CD4-positive, alpha-beta T cell treated with Interleukin-6 at 100 ng/mL for 8 hours (primary cell): ENCODE measurements at places on chromosomes 12 and 14.

- no peak for DNase-seq
Observed at GRCh38 chr12:55705782-55706402, 1.8 kb downstream of the ITGA7 start.

DNA sequence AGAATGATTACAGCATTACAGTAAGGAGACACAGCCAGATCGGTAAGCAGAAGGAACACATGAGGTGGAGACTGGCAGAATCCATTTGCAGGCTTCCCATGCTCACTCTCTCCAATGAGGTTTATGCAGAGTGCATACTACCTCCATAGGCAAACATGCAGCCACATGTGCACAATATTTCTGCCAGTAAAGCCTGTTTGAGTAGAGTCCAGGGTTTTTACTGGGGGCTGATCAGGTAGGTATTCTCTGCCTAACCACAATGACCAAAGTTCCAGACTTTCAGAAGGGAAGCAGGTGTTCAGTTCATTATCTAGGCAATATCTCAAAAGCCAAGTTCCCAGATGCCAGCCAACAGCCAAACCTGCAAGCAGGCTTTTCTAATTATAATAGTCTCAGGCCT lies 31.1 kb downstream of the INTS13 start:
- DNase-seq = no peak

- DNase-seq = peak; percentile 14
Observed at GRCh38 chr12:11650286-11651281, 1.1 kb downstream of the ETV6 start.

DNA sequence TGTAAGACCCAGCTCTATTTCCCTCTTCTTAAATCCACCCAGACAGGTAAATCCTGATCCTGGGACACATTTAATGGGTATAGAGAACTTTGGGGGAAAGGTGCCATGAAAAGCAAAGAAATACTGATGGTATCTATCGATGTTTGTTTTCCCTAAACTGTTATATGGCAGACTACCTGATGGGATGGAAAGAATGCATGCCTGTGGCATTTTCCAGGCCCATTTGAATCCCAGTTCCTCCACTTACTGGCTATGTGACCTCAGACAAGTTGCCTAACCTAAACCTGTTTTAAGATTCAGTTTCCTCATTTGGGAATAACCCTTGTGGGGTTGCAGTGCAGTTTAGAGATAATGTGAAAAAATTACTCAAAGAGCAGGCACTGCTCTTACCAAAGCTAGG lies 404.5 kb downstream of the FUT8 start:
- no peak for DNase-seq

GRCh38 chr12:55840581-55841351 lies 2.0 kb downstream of the MMP19 start:
- DNase-seq = no peak

DNA sequence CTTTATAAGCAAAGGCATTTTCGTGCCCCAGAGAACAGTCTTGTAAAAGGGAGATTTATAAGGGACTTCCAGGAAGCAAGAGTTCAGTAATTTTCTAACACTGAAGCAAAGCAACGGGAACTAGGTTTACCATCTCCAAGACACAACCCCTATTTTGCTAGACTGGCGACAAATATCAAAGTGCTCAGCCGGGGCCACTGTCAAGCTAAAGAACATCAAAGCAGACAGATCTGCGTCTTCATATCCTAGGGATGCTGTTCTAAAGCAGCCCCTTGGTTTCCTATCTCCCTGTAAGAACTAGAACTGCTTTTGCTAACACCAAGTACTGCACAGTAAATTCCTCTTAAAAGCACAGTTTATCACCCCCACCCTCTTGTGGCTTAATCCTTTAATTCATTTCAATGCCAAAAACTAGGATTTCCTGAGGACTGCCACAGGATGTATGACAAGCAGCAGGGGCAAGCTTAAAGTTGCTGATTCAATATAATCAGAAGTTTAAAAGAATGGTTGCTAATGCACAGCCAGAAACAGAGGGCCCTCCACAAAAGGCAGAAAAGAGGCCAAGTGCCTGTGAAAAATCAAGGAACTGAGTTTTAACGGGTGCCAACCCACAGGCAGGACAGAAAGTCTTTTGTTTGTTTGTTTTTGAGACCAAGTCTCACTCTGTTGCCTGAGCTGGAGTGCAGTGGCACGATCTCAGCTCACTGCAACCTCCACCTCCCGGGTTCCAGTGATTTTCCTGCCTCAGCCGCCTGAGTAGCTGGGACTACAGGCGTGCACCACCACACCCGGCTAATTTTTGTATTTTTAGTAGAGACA lies 44.0 kb upstream of the ISM2 start:
- DNase-seq = no peak

- no peak for DNase-seq
Observed at GRCh38 chr12:46831335-46832129, 5.7 kb upstream of the SLC38A4 start.

- DNase-seq = no peak
Observed at GRCh38 chr12:110901401-110901800, 19.0 kb downstream of the MYL2 start.

DNA sequence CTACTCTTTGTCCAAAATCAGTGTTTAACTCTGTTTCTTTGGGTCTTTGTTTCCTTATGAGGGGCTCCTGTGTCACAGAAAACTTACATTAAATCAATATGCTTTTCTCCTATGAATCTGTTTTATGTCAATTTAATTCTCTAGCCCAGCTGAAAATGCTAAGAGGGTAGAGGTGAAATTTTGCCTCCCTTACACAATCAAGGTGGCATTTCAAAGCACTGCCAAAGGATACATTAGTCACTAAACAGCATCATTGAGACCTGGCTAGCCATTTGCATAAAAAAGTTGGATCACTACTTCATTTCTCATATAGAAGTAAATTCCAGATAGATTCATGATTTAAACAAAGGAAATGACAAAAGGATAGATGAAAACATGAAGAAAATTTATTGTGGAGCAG lies 12.1 kb downstream of the TCL1B start:
- no peak for DNase-seq

GRCh38 chr12:1978078-1978862 lies 26.0 kb downstream of the DCP1B start:
- no peak for DNase-seq

GRCh38 chr12:98724384-98725155 lies 79.5 kb downstream of the APAF1 start:
- no peak for DNase-seq

DNA sequence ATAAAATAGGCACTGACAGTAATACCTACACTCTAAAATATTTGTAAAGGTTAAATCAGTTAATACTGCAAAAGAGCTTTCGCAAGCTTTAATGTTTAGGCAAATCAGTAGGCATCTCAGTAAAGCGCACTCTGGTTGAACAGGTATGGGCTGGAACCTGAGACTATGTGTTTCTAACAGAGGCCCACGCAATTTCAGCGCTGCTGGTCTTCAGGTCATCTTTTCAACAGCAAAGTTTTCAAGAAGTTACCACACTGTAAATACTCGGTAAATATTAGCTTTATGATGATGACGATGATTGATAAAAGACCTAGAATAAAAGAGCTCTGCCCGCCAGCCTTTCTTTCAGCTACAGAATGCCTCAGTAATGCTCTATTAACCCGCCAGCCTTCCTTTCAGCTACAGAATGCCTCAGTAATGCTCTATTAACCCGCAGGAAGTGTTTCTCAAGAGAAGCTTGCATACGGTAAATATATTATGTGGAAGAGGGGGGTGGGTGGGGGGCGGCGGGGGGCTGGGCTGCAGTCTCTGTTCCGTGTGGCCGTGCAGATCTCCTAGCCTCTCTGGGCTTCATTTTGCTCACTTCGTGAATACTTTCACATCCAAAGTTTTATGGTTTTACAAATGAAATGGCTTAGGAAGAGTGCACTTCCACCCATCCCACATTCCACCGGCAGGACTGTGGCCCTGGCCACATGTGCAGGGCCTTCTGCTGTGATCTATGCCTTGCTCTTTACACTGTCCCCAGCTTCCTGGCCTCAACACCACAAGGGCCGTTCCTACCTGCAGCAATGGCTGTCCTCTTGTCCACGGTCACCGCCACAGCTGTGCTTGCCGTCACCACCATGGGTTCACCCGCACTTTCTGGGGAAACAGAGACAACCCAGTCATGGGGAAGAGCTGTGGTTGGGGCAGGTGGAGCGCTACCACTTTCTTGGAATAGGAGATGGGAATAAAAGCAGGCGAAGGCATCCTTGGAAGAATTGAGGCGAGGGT lies 19.9 kb downstream of the LRTM2 start:
- DNase-seq = no peak

DNA sequence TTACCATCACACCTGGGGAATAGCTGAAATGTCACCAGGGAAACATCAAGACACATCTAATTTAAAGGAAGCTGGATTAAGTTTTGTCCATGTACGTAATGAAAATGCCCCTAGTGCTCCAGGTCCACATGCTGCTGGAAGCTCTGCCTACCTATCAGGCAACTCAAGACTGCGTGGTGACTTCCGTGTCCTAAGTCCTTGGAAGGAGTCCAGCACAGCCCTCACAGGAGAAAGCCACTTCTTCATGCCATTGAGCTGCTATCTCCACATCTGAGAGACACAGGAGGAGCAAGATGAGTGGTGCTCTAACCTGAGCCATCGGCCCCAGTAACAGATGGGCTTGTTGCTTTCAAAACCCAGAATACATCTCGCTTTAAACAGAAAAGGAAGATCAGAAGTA lies 316.4 kb downstream of the DPF3 start:
- DNase-seq = no peak

DNA sequence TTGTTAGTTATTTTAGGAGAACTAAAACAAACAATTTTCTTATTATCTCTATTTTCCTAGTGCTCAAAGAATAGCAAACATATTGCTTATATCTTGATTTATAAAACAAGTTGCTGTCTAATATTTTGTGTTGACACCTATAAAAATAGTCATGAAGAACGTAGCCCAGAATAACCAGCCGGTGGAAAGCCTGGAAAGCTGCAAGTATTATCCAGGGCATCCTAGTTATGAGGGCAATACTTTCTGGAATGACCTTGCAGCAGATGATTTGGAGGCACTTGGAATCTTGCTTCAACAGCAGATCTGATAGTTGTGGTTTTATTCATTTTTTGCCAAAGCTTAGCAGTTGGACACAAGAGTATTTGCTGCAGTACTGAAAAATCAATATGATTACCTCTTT lies 948.7 kb downstream of the LRFN5 start:
- no peak for DNase-seq

DNA sequence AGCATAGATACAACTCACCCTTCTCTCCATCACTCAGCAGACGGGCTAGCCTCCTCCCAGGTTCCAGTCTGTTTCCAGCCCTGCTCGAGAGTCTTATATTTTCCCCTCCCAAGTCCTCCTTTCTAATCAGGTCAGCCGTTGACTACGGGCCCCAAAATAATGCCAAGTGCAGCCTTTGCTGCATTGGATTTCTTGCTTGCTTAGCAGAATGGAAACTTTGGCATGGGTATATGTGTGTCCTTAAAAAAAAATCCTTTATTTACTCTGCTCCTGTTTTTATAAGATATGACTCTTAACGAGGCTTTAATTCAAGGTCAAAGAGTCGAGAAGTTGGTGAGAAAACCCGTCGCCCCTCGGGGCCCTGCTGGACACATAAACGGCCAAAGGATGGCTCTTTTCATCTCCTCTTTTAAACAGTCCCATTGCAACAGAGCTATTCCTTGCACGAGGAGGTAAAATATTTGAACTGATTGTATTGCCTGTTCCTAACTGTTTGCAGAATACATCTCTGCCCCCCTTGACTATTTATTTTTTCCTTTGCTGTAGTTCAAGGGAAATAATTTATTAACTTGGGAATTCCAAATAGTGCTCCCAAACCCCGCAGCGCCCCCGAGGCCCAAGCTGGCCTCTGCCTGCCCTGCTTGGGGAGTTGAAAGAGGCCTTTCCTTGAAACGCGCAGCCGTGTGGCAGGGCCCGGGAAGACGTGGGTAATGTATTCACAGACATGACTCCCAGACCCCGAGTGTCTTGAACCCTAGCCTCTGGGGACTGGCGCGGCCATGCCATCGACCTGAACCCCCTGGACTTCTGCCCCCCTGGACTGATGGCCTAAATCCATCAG lies 156.5 kb upstream of the MYL2 start:
- DNase-seq = no peak

DNA sequence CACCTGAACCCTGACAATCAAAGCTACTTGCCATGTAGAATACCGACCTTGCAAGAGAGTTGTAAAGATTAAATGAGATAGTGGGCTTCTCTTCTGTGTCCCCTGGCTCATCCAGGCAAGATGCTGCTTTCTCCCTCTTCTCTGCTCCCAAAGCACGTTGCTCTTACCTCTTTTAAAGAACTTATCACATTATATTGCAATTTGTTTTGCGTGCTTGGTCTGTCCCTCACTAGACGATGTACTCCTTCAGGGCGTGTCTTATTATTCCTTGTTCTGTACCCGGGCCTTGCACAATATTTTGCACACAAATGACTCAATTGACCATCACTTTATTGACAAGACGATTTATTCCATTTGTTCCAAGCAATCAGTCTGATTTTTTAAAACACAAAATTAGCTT lies 3.3 kb downstream of the DCN start:
- no peak for DNase-seq

- no peak for DNase-seq
Observed at GRCh38 chr12:121120323-121120722, 12.4 kb upstream of the P2RX7 start.

GRCh38 chr14:105852378-105853088 lies 326.1 kb downstream of the TMEM121 start:
- no peak for DNase-seq

DNA sequence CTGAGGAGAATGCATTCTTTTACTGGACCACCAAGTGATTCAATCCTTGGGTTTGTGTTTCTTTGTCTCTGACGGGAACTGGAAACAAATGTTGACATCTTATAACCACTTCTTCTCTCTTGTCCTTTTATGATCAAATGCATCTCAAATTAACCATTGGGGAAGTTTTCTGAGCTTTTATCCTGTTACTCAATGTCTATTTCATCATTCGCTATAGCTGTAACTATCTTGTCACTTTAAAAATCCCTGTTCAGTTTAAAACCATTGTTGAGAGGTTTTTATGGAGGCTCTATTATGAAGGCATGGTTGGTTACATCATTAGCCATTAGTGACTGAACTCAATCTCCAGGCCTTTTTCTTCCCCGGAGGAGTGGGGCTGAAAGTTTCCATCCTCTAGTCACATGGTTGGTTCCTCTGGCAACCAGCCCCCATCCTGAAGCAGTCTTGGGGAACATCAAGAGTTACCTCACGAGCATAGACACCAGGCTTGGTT lies 2.7 kb upstream of the CLEC6A start:
- DNase-seq = no peak

DNA sequence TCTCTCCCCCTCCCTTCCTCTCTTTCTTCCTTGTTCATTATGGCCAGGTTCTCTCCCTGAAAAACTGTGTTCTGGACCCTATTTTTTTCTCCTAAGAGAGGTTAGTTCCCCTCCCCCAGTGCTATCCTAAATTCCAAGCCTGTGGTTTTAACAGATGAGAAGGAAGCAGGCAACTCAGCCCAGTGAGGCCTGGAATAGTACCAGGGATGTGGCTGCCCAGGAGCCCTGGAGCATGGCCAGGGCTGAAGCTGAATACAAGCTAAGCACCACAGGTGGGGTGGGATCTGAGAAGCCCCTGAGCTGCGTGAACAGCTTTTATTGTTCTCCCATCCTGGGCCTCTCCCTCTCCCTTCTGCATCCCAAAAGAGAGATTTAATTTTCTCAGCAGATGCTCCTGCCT lies 1581.3 kb upstream of the TMEM132C start:
- DNase-seq = no peak
